ENCODE measurements at places on chromosomes 2 and 18.

DNA sequence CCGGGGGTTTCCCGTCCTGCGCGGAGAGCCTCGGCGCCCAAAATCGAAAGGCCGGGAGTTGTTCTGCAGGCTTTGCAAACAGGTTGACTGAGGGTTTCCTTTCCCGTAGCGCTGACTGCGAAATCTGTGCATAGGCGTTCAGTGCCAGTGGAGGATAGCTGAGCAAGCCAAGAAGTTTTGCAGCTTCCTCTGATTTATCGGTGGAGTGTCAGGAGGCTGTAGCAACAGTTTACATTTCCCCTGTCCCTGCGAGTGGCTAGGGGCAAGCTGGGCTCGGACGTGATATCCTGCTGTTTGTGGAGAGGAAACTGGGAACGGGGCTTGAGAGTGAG, 694 bp downstream of the THSD7B start:
- no peak for DNase-seq
- peaks cover 64% of the 10 kb centered on the region for H3K27me3 ChIP-seq
- peaks cover 17% of the 10 kb centered on the region for H3K4me1 ChIP-seq
- no peaks in the 10 kb centered on the region for H3K36me3 ChIP-seq
- H3K4me3 ChIP-seq: peak overlapping the region; percentile 70

GRCh38 chr2:236919209-236919608, 166.5 kb upstream of the COPS8 start:
- peaks cover 13% of the 10 kb centered on the region for H3K27me3 ChIP-seq
- DNase-seq: no peak
- no peaks in the 10 kb centered on the region for H3K36me3 ChIP-seq

- H3K36me3 ChIP-seq: no peaks in the 10 kb centered on the region
- H3K27me3 ChIP-seq: peaks cover 28% of the 10 kb centered on the region
- H3K4me1 ChIP-seq: no peaks in the 10 kb centered on the region
- H3K4me3 ChIP-seq: no peak overlapping the region
- H3K27ac ChIP-seq: no peak overlapping the region
These were observed 331.6 kb downstream of the DYSF start for GRCh38 chr2:71784734-71785511.

DNA sequence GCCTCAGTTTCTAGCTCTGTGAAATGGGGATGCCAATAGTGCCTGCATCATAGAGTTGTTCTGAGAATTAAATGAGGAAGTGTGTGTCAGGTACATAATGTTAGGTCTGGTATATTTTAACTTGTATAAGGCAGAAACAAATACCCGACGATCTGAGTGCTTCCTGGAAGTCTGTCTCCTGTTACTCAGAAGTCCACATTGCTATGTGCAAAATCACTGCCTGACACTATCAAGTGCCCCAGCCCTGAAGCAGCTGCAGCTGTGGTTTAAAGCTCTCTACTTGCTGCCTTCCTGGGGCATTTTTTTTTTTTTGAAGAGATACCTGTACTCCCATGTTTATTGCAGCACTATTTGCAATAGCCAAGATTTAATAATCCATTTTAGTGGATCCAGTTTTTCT, 125.3 kb downstream of the SLC4A3 start:
- no peak overlapping the region for H3K4me3 ChIP-seq
- no peaks in the 10 kb centered on the region for H3K36me3 ChIP-seq
- H3K27ac ChIP-seq: no peak overlapping the region
- DNase-seq: no peak

DNA sequence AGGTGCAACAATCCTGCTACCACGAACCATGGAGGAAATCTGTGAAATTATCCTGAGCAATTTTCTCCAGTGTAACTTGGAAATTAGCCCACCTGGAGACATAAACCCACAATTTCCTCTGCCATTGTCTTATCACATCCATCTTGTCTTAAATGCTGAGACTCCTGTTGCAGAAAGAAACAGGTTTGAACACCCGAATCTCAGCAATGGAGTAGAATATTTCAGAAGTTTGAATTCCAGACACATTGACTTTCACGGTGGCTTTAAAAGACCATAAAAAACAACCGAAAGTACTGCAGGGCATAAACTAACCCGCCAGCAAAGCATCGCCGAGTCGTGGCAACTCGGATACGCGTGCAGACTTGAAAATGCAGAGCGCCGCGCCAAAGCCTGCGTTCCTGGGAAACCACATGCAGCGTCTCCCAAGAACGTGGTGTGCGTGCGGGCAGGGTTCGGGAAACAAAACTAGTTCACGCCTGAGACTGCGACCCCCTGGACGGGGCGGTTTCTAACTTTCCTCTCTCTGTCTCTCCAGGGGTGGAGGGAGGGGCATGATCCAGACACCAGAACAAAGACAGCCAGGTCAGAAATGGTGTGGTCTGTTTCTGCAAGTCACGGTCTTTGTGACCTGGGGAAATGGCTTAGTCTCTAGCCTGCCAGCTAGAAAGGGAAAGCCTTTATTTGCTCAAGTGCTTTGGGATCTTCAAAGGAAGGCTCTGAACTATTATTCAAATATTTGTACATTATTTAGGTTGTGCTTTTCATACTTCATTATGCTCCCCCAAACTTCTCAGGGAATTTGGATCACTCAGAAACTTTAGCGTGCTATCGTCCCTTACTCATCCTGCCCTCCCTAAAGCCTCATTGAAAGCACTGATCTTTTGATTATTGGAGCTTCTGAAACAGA, 26.9 kb upstream of the KCTD1 start:
- no peak overlapping the region for H3K27ac ChIP-seq
- H3K4me3 ChIP-seq: peak overlapping the region; percentile 60
- no peaks in the 10 kb centered on the region for H3K36me3 ChIP-seq
- DNase-seq: peak; percentile 34

DNA sequence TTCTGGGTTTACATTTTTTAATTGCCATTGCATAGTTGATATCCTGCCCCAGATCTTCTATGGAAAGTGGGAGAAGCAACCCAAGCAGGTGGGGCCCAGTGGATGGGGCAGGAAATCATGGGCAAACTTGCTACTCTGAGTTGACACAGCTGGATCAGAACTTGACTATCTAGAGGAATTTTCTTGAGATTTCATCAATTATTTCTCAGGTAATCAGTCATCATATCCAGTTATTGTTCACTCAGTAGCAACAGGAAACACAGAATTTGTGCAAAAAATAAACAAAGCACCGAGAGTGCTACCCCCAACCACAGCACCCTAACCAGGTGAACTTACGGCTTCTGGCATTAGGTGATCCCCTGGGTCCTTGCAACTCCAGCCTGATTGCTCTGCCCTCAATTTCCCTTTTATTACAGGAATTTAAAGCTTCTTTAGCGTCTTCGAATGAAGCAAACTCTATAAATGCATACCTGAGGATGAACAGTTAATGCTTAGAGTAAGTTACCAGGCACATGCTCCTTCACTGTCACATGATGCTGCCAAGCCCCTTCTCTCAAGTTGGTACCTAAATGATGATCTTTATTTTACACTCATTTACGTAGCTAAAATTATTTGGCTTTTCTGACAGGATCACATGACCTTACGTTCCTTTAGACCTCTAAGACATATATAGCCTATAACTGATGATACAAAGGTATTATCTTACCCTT, 7.8 kb downstream of the NCL start:
- peaks cover 8% of the 10 kb centered on the region for H3K4me1 ChIP-seq
- no peak overlapping the region for H3K4me3 ChIP-seq
- H3K27ac ChIP-seq: no peak overlapping the region
- no peak for DNase-seq

- no peak overlapping the region for H3K4me3 ChIP-seq
- H3K36me3 ChIP-seq: peaks cover 4% of the 10 kb centered on the region
- H3K27ac ChIP-seq: no peak overlapping the region
- DNase-seq: no peak
- no peaks in the 10 kb centered on the region for H3K4me1 ChIP-seq
- no peaks in the 10 kb centered on the region for H3K27me3 ChIP-seq
These were observed 108.9 kb upstream of the DAPL1 start for GRCh38 chr2:158686210-158686691.

DNA sequence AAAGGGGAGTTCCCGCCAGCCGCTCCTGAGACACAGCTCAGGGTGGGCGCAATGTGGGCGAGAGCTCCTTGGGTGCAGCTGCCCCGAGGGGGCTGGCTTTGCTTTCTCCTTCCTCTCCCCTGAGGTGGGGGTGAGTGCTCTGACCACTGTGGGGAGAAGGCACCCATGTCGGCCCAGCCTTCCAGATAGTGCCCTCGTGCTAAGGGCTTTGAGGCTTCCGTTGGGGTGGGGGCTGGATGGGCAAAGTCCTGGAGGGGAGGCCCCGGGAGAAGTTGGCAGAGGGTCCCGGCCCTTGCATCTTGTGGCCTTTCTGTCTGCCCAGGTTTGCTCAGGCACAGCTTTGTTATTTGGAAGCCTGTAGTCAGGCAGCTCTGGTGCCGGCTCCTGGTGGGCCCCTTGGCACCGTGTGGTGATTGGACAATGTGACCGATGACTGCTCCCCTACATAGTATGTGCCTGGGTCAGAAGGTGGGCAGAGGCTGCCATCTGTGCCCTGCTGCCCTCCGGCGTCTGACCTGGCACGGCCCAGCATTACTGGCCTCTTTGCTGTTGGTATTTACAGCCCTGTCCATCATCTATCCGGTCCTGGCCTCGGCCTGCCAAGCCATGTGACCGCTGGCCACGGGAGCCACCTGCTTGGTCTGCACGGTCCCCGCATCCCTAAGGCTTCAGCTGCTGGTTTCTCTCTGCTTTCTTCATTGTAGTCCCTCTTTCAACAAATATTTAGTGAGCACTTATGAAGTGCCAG, 50.8 kb downstream of the TWIST2 start:
- no peaks in the 10 kb centered on the region for H3K4me1 ChIP-seq
- no peak overlapping the region for H3K27ac ChIP-seq
- peaks cover 36% of the 10 kb centered on the region for H3K27me3 ChIP-seq
- no peak for DNase-seq
- H3K36me3 ChIP-seq: no peaks in the 10 kb centered on the region

DNA sequence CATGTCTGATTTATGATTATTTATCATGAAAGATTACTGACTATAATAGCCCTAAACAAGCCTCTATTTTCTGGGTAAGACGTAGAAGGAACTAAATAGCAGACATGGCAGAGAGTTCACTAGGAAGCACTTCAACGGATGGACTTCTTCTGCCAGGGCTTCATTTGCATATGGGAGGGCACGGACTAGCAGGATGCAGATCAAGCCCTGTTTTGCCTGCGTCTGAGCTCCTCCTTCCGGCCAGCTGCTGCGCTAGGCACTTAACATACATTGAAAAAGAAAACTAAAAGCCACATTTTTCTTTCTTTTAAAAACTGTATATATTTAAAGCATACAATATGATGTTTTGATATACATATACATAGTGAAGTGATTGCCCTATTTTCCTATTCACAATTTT, 340.0 kb upstream of the MEX3C start:
- H3K27ac ChIP-seq: no peak overlapping the region
- no peaks in the 10 kb centered on the region for H3K27me3 ChIP-seq
- DNase-seq: peak; percentile 3
- H3K36me3 ChIP-seq: no peaks in the 10 kb centered on the region

- no peak overlapping the region for H3K27ac ChIP-seq
- no peak overlapping the region for H3K4me3 ChIP-seq
- H3K27me3 ChIP-seq: peaks cover 1% of the 10 kb centered on the region
These were observed 1.8 kb downstream of the PDE11A start for GRCh38 chr2:178070824-178071223.

DNA sequence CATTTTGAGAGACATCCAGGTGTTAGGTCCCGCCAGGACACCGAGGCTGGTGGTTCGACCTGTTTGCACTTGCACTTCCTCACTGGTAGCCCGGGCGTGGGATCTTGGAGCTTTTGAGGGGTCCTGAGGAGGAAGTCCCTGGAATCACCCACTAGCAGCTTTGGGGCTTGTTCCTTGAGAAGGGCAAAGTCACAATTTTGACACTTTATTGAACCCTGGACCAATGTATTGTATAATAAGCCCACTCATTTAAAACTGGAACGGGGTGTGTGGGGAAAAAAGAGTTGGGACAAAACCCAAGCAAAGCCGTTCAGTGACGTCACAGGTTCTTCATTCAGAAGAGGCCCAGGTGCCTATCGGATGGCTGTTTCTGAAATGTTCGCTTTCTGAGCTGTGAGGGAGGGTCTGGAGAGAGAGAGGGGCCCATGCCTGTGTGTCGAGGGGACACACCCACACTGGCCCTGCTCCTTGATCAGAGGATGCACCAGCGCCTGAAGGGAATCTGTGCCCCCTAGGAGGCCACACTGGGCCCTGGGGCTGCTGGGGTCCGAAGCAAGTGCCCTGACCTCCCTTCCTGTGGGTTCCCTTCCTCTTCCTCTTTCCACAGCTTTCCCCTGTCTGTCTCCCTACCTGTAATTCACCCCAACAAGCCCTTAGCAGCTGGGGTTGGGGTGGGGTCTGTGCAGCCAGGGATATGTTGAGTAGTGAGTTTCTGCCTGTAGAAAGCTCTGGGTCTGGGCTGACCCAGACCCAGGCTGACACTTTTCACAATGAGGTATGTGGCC, 2.6 kb downstream of the LPIN1 start:
- H3K4me1 ChIP-seq: peaks cover 87% of the 10 kb centered on the region
- DNase-seq: peak; percentile 48
- no peaks in the 10 kb centered on the region for H3K36me3 ChIP-seq
- peak overlapping the region; percentile 82 for H3K27ac ChIP-seq
- no peaks in the 10 kb centered on the region for H3K27me3 ChIP-seq
- H3K4me3 ChIP-seq: peak overlapping the region; percentile 83

Data from common myeloid progenitor, CD34-positive (primary cell).